ENCODE measurements at places on chromosomes 3 and 15. TPM values are rescaled to one million over a fixed set of nuclear protein-coding genes. Genes with fewer than 3 reads are reported as not detected.

- DNase-seq, result no peak
- no peak overlapping the region for H3K27ac ChIP-seq
- H3K36me3 ChIP-seq, result no peaks in the 10 kb centered on the region
- H3K4me1 ChIP-seq, result peaks cover 25% of the 10 kb centered on the region
- H3K4me3 ChIP-seq, result peak overlapping the region; percentile 47
- H3K27me3 ChIP-seq, result peaks cover 26% of the 10 kb centered on the region
Observed at GRCh38 chr3:53495520-53496391, 1.3 kb downstream of the CACNA1D start.

GRCh38 chr15:46039703-46040102, 404.9 kb downstream of the SQOR start:
- H3K27me3 ChIP-seq, result no peaks in the 10 kb centered on the region
- no peaks in the 10 kb centered on the region for H3K36me3 ChIP-seq

- peaks cover 8% of the 10 kb centered on the region for H3K4me1 ChIP-seq
- no peaks in the 10 kb centered on the region for H3K36me3 ChIP-seq
- DNase-seq, result no peak
- H3K4me3 ChIP-seq, result no peak overlapping the region
Observed at GRCh38 chr15:25899870-25900269, 36.7 kb upstream of the ATP10A start.

DNA sequence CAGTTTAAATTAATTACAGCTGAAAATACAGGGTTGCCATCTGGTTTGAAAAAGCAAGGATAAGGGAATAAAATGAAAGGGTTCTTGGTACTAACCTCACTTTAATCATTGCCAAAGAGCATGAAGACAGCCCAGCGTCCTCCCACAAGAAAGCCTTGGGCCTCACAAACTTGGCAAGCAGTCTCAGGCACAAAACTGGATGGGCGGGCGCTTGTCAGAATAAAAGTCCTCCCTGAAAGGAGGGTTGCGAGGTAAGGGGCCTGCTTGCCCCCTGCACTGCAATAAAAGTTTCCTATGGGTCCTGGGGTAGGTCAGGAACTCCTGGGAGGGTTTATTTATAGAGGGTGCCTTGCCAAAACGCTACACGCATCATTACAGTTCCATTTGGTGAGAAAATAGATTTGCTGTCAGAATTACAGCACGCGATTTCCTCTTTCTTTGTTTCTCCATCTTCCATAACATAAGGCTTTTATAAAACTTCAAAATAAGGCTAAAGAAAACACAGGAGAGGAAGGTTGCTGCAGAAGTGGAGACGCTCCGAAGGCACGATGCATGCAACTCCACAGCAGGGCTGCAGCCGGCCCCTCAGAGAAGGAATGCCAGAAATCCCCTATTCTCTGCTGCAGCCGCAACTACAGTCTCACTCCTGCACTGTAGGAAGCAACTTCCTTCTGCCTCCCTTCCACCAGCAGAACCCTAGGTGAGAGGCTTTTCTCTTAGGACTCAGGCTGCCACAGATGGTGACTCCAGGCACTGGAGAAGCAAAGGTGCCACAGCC, 61.3 kb downstream of the VGLL4 start:
- peaks cover 71% of the 10 kb centered on the region for H3K4me1 ChIP-seq
- no peaks in the 10 kb centered on the region for H3K36me3 ChIP-seq
- peak overlapping the region; percentile 35 for H3K4me3 ChIP-seq
- H3K27me3 ChIP-seq, result no peaks in the 10 kb centered on the region

GRCh38 chr15:39584266-39584659, 3.4 kb downstream of the THBS1 start:
- no peaks in the 10 kb centered on the region for H3K27me3 ChIP-seq
- peak overlapping the region; percentile 61 for H3K4me3 ChIP-seq
- H3K4me1 ChIP-seq, result peaks cover 61% of the 10 kb centered on the region
- H3K27ac ChIP-seq, result no peak overlapping the region
- peaks cover 59% of the 10 kb centered on the region for H3K36me3 ChIP-seq

GRCh38 chr3:107458871-107459270, 63.9 kb upstream of the BBX start:
- H3K27ac ChIP-seq, result no peak overlapping the region
- no peaks in the 10 kb centered on the region for H3K4me1 ChIP-seq
- no peak for DNase-seq
- no peaks in the 10 kb centered on the region for H3K36me3 ChIP-seq
- H3K27me3 ChIP-seq, result no peaks in the 10 kb centered on the region
- no peak overlapping the region for H3K4me3 ChIP-seq

Gene CFAP100
- not detected for total RNA-seq

DNA sequence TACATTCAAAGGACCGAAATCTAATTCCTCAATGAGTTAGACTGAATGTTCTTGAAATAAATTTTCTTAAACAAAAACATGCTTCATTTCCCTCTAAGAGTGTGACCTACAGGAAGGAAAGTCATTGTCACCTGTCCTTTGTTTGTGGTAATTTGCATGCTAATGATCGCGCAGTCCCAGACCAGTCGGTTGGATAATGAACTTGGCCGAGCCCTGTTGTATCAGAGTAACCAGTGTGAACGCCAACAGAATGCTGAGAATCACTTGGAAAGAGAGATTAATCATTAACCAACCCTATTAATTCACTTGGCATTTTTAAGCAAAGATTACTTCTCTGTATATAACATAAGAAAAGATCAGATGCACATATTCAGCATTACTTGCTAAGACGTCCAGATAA, 8.1 kb upstream of the ARNT2 start:
- H3K4me3 ChIP-seq, result no peak overlapping the region
- H3K27me3 ChIP-seq, result peaks cover 30% of the 10 kb centered on the region
- no peak overlapping the region for H3K27ac ChIP-seq
- H3K36me3 ChIP-seq, result no peaks in the 10 kb centered on the region
- DNase-seq, result no peak
- H3K4me1 ChIP-seq, result no peaks in the 10 kb centered on the region
